Glutamatergic neuron (in vitro differentiated cells): ENCODE measurements at places on chromosomes 2 and 18. TPM values are rescaled to one million over a fixed set of nuclear protein-coding genes. Genes with fewer than 3 reads are reported as not detected.

DNA sequence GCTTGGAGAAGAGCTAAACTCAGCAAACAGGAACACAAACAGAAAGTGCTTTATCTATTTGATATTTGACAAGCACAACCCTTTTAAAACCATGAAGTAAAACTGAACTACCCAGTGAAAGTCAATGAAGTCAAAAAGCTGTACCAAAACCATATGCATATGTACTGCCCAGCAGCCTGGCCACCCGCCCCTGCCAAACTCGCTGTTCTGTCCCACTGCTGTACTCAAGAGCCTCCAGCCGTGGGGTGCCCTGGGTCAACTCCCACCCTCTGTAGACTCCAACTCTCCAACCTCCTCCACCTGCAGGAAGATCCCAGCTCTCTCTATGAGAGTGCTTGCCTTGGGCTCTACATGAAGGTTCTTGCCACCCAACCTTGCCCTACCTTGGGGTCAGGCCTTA is 268.2 kb downstream of the AGPS start:
- DNase-seq = no peak

- no peak for DNase-seq
Measured at GRCh38 chr2:64111426-64111825, 32.8 kb downstream of the PELI1 start.

DNA sequence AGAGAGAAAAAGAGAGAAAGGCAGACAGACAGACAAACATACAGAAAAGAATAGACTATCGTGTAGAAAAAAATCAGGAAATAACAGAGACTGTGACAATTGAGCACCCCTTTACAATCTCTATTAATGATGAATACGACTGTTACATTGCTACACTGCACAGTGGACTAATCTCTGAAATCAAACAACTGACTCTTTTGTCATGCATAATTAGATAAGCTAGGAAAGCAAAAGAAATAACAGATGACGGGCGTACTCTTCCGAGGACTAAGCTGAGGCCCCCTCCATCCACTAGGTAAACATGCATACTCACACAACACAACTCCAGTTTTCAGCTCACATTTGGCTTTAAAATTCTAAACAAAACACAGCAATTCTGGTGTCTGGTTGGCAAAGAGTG is 267.0 kb downstream of the NOL4 start:
- no peak for DNase-seq

GRCh38 chr2:2018713-2019410 is 274.5 kb upstream of the PXDN start:
- DNase-seq = no peak

DNA sequence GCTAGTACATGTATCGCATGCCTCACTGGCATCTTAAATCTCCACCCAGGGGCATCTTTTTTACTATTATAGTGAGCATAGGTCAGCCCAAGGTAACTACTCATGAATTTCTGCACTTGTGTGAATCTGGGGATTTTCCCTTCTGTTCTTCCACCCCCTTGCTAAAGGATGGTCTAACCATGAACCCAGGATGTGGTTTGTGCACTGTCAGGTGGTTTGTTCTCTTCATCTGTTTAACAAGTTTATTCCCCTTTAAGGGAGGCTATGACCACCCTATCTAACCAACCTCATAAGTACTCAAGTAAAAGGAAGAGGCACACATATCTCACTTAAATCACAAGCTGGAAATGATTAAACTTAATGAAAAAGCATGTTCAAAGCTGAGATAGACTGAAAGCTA is 243.0 kb downstream of the RPRM start:
- no peak for DNase-seq

- no peak for DNase-seq
Measured at GRCh38 chr2:162106146-162106551, 32.1 kb upstream of the DPP4 start.

GRCh38 chr2:61470122-61470951 is 550 bp downstream of the USP34 start:
- peak; percentile 89 for DNase-seq

DOCK10 gene
- 1.1 TPM for total RNA-seq

POU3F3 gene
- 0.54 TPM for total RNA-seq
